Activated CD4-positive, alpha-beta T cell treated with anti-CD3 and anti-CD28 coated beads, Interleukin-2, amount 10 ng/mL, durations not matched to agents 24 days and 14 days (primary cell): ENCODE measurements at places on chromosomes 6 and 20. TPM values are rescaled to one million over a fixed set of nuclear protein-coding genes. Genes with fewer than 3 reads are reported as not detected.
A peak's percentile ranks its signal among the peaks of the same experiment; 100 is the strongest.

DNA sequence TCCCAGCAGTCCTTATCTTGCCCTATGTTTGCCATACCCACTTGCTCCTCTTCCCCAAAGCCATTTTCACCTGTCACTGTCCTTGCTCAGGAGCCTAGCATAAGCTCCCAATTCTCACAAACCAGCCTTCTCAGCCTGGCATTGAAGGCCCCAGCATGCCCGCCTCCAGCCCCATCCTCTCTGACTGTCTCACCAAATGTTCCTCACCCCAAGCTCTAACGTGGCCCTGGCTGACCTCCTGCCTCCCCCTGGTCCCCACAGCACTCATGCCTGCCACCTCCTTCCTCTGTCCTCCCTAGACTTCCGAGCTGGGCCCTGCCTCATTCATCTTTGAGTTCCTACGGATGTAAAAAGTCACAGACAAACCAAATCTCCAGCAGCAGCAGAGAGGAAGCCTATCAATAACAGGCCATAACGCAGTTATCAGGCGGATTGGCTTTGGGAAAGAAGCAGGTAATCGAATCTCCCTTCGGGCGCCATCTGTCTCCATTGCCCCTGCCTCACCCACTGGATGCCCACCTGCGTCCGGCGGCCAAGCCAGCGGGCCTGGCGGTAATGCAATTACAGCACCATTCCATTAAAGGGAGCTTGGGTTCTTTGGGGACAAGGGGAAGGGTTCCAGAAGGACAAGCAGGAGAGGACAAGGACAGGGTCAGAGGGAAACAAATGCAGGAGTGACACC, 104.4 kb downstream of the MRPL14 start:
- DNase-seq = no peak
- H3K4me3 ChIP-seq = no peak overlapping the region

- peaks cover 24% of the 10 kb centered on the region for H3K27me3 ChIP-seq
- H3K36me3 ChIP-seq = no peaks in the 10 kb centered on the region
- no peak overlapping the region for H3K27ac ChIP-seq
- no peak for DNase-seq
- H3K4me3 ChIP-seq = no peak overlapping the region
Measured at GRCh38 chr20:63248835-63249591, 5.2 kb downstream of the NKAIN4 start.

DNA sequence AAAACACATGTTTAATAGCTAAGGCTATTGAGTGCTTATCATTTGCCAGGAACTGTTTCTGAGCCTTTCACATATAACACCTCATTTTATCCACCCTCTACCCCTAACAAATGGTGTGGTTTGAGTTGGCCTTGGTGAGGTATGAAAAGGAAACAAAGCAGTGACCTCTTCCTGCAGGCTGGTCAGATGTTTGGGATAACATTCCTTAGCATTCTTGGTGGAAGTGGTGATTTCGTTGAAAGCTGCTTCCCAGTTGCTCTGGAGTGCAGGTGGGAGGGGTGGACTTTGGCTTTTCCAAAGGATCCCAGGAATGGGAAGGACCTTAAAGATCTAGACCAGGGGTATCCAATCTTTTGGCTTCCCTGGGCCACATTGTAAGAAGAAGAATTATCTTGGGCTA, 41.3 kb downstream of the CARMIL1 start:
- DNase-seq = no peak
- peaks cover under 1% of the 10 kb centered on the region for H3K27me3 ChIP-seq
- no peak overlapping the region for H3K4me3 ChIP-seq
- no peaks in the 10 kb centered on the region for H3K36me3 ChIP-seq

CFAP61 gene
- not detected in 2 replicates for total RNA-seq

- peaks cover 26% of the 10 kb centered on the region for H3K36me3 ChIP-seq
- DNase-seq = no peak
- H3K4me1 ChIP-seq = peaks cover 44% of the 10 kb centered on the region
- no peaks in the 10 kb centered on the region for H3K27me3 ChIP-seq
Measured at GRCh38 chr6:142898927-142899895, 45.8 kb downstream of the HIVEP2 start.

DNA sequence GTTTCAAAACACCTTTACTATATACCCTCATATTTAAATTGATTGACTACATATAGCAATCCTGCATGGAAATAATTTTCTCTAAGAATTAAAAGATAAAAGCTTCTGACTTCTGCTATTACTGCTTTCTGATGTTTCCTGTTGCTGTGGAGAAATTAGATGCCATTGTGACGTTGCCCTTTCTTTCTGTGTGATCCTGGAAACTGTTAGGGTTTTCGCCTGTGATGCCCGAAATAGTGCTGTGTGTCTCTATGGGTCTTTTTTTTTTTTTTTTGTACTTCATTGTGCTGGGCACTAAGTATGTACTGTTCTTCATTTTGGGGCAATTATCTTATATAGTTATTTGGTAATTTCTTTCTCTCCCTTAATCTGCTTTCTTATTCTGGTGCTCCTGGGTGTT, 205.0 kb downstream of the ARID1B start:
- no peak overlapping the region for H3K27ac ChIP-seq
- no peaks in the 10 kb centered on the region for H3K27me3 ChIP-seq
- H3K4me1 ChIP-seq = peaks cover 38% of the 10 kb centered on the region

DEFB124 gene
- total RNA-seq = not detected in 2 replicates

GRCh38 chr6:149211046-149211571, 106.4 kb upstream of the TAB2 start:
- no peak overlapping the region for H3K4me3 ChIP-seq
- peaks cover 29% of the 10 kb centered on the region for H3K4me1 ChIP-seq
- DNase-seq = peak; percentile 74

BTNL2 gene
- total RNA-seq = not detected in 2 replicates

DNA sequence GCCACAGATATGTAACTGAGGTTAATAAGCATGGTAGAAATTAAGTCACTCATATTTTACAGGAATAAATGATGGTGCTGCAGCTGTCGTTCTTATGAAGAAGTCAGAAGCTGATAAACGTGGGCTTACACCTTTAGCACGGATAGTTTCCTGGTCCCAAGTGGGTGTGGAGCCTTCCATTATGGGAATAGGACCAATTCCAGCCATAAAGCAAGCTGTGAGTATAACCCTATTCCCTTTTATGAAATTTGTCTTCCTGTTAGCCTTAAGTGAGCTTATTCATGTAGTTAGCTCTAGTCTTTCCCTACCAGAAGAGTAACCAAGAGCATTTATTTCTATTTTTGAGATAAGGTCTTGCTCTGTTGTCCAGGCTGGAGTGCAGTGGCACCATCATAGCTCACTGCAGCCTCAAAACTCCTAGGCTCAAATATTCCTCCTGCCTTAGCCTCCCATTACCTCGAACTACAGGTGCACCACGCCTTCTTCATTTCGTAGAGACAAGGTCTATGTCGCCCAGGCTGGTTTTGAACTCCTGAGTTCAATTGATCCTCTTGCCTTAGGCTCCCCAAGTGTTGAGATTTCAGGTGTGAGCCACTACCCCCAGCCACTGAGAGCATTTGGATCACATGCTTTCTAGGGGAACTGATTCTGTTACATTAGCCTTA, 12.0 kb downstream of the TCP1 start:
- no peak overlapping the region for H3K4me3 ChIP-seq
- peaks cover 75% of the 10 kb centered on the region for H3K36me3 ChIP-seq
- H3K27me3 ChIP-seq = no peaks in the 10 kb centered on the region

SYCP2 gene
- 5.2 and 5.3 TPM in 2 replicates for total RNA-seq

DNA sequence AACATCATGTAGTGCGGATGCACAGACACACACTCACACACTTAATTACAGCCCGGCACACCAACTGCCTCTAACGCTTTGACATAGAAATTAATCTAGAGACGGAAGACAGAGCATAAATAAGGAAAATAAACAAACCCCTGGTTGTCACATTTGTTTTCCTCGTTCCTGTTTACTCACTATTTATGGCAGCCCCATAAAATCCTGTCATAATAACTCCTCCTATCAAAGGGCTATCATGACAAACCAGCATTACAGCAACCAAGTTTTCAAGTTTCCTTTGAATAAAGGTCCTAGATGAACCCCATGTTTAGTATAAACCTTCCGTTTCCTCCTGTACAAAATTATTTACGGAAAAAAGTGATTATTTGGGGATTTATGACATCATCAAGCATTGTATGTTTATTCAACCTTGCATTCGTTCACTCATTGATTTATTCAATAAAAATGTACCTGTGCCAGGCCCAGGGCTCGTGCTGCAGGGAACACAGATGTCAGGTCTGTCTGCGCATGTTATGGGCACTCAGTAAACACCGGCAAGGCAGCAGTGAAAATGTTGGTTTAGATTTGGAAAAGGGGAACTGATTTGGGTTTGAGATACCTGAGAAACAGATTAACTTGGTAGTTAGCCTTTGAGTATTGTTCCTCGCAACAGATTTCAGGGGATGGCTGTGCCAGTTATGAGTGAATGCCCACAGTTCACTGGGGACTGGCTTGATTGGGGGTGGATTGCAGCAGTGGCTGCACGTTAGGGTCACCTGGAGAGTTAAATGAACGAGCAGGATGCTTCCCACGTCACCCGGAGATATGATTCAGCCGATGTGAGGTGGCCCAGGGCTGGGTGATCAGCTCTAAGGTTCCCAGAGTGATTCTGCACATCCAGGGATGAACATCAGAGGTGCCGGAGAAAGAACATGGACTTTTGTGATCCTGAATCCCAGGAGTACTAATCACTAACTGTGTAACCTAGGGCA, 295.3 kb upstream of the FOXQ1 start:
- H3K4me1 ChIP-seq = no peaks in the 10 kb centered on the region
- H3K36me3 ChIP-seq = no peaks in the 10 kb centered on the region
- DNase-seq = no peak
- no peak overlapping the region for H3K4me3 ChIP-seq
- no peak overlapping the region for H3K27ac ChIP-seq
- peaks cover 5% of the 10 kb centered on the region for H3K27me3 ChIP-seq

FNDC1 gene
- not detected in 2 replicates for total RNA-seq

GRCh38 chr6:148179786-148180185, 162.9 kb upstream of the SASH1 start:
- no peaks in the 10 kb centered on the region for H3K36me3 ChIP-seq
- peaks cover 20% of the 10 kb centered on the region for H3K27me3 ChIP-seq
- H3K4me1 ChIP-seq = no peaks in the 10 kb centered on the region
- no peak overlapping the region for H3K27ac ChIP-seq
- DNase-seq = no peak

DNA sequence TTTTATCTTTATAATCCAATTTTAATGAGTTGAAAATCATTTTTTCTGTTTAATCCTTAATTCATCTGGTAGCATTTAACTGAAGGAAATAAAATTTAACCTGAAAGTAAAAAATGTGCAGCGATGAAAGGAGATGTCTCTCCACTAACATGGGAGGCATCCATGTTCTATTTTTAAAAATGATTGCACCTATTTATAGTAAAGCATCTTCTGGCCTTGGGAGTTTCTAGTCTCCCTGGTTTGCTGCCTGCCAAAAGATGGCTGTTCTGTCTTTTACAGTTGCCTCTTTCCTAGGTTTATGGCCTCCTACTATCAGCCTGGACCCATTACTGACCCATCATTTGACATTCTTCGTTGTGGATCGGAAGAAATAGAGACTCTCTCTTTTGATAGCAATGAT, 143.0 kb downstream of the B3GAT2 start:
- no peak overlapping the region for H3K27ac ChIP-seq
- no peaks in the 10 kb centered on the region for H3K4me1 ChIP-seq
- no peak overlapping the region for H3K4me3 ChIP-seq

DNA sequence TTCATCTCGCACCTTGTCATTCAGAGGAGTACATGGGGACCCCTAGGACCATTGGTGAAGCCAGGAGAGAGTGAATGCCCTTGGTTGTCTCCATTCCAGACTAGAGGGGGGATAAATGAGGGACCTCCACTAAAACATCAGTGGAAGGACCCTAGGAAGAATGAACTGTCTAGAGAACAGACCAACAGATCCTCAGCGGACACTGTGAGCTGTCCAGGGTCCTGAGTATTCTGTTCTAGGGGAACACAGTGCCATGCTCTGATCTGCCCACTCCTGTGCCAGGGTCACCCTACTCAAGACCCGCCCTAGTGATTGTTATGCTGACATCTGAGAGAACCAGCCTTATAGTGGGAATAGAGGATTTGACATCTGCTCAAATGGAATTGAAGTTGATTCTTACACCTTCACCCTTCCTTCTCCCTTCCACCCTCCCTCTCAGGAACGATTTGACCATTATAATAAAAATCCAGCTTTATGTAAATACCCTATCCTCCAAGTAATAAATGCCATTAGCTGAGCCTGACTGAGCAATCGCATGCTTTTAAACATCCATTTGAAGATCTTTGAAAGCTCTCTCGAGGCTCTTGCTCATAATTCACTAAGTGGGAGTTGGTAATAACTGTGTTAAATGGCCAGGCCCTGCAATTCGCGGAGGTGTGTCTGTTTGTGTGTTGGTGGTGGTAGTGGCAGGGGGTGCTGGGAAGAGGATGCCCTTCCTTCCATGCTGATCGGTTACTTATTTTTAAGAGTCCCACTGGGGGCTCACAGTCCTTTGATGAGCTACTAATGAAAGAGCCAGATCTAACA, 43.6 kb upstream of the SLC32A1 start:
- H3K4me1 ChIP-seq = no peaks in the 10 kb centered on the region
- H3K4me3 ChIP-seq = no peak overlapping the region
- H3K27me3 ChIP-seq = peaks cover 15% of the 10 kb centered on the region
- no peaks in the 10 kb centered on the region for H3K36me3 ChIP-seq
- no peak overlapping the region for H3K27ac ChIP-seq

- peaks cover 18% of the 10 kb centered on the region for H3K4me1 ChIP-seq
- peak overlapping the region; percentile 73 for H3K4me3 ChIP-seq
- peak overlapping the region; percentile 70 for H3K27ac ChIP-seq
- peaks cover 4% of the 10 kb centered on the region for H3K36me3 ChIP-seq
- peak; percentile 77 for DNase-seq
Measured at GRCh38 chr20:54078296-54078984, 8.0 kb upstream of the BCAS1 start.

MAPK13 gene
- 59.4 and 61.6 TPM in 2 replicates for total RNA-seq

SNAI1 gene
- total RNA-seq = 1.6 and 2.3 TPM in 2 replicates

- H3K27me3 ChIP-seq = peaks cover 4% of the 10 kb centered on the region
- no peak for DNase-seq
- peak overlapping the region; percentile 90 for H3K27ac ChIP-seq
- peaks cover 12% of the 10 kb centered on the region for H3K4me1 ChIP-seq
Measured at GRCh38 chr6:41894366-41895299, 542 bp downstream of the USP49 start.

TRIM40 gene
- total RNA-seq = not detected in 2 replicates

DNA sequence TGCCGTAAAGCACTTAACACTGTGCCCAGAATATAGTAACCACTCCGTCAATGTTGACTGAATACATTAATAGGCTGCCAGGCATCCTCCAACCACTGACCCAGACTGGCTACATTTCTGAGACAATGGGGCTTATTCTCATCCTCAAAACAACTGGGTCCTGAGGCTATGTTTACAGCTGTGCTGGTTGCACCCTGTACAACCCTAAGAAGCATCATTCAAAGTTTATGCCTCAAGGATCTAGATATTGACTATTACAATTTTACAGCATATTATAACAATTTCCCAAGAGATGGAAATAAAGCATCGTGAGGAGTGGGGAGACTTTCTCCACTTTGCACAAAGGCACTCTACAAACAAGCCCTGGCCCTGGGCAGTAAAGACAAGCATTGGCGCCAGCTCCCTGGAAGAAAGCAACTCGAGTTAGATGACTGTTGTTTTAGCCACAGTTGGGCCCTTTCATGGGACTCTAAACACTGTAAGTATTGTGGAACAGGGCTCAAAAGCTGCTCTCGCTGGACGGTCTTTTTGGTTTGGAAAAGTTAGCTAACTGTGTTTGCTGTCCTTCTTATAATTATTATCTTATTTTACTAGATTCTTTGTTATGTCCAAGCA, 30.2 kb downstream of the MYLIP start:
- H3K4me1 ChIP-seq = peaks cover 20% of the 10 kb centered on the region
- no peak overlapping the region for H3K4me3 ChIP-seq
- no peaks in the 10 kb centered on the region for H3K27me3 ChIP-seq
- no peak overlapping the region for H3K27ac ChIP-seq
- no peak for DNase-seq
